ENCODE measurements at places on chromosomes 2 and 18.

GRCh38 chr18:77087393-77088141 is 45.0 kb downstream of the MBP start:
- DNase-seq: no peak

DNA sequence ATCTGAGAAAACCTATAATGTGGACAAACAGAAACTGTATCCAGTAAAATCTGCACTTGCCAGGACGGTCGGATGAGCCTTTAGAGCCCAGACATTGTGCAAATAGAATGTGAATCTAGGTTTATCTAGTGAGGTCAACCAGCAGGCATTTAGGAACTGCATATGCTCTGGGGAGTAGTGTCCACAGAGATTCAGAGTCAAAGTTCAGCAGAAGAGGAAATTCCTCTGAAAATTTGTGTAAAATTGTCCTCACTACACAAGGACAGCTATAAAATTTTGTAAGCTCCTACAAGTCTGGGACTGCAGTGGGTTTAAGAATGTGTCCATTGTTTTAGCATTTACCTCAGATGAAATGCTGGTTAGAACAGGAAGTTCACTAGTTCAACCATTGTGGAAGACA is 9.8 kb upstream of the NDUFV2 start:
- DNase-seq: no peak

DNA sequence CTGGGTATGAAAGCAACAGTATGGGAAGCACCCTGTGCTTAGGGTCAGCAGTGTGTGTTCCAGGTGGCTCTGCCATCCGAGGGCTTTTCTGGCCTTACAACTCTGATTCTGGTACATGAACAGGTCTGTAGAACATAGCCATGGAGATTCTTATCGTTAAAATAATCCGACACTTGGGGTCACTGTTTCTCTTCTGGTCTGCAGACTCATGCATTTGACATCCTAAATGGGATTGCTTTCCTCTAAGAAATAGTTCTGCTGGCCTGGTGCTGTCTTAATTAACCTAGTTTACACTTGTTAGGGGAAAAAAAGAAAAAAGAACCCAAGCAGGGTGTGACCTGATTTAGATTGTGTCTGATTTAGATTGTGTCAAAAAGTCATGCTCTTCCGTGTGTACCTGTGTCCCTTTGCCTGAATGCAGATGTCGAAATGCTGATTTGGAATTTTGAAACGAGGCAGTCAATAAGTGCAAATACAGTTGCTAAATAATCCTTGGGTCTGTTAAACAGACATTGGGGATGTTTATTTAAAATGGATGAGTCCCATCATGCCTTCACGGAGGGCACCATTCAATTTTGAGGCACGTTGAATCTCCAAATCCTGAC is 59.6 kb downstream of the TRPM8 start:
- DNase-seq: no peak

DNA sequence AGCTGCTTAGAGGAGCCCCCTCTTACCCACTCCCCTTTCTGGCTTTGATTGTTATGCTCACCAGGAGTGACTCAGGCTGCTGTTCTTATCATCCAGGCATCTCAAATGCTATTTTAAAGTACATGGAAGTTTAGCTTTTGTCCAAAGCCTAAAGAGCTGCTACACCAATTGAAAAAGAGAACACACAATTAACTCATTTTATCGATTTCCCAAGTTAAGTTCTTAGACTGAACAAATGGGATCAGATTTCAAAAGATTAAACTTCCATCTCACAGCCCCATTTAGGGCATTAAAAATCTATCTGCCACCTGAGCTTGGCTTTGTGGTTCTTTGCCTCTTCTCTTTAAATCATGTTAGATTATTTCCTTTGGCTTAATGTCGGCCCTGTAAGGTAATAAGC is 81.2 kb downstream of the MYO5B start:
- DNase-seq: no peak

DNA sequence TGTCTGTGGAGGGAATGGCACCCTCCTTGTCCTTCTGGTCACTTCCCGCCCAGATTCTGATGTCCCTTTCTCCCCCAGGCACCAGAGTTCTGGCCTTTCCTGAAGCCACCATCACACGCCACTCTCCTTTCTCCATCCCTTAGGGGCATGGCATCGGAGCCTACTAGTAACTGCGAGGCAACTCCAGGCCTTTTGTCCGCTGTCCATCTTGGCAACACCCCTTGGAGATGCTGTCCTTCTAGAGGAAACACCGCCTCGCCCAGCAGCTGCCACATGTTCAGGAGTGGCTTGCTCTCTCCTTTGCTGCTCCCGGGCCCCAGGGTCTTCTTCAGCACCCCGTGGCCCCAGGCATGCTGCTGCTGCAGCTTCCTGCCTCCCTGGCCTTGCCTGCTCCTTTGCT is 267.0 kb downstream of the SRBD1 start:
- no peak for DNase-seq

DNA sequence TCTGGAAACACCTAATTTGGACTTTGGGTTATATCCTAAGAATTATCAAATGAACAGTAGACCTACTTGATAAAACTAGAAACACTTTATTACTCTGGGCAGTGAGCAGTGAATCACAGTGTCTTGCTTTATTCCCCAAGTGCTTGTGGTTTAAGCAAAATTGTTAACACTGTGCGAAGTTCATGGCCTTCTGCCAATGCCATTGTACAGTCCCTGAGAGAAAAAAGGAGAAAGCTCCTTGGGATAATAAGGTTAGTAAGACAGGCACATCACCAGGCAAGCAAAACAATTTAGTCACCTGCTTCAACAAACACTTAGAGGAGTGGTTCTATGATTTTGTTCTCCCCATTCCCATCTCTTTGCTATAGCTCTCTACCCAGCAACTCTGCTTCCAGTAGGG is 39.8 kb downstream of the ADCYAP1 start:
- no peak for DNase-seq

DNA sequence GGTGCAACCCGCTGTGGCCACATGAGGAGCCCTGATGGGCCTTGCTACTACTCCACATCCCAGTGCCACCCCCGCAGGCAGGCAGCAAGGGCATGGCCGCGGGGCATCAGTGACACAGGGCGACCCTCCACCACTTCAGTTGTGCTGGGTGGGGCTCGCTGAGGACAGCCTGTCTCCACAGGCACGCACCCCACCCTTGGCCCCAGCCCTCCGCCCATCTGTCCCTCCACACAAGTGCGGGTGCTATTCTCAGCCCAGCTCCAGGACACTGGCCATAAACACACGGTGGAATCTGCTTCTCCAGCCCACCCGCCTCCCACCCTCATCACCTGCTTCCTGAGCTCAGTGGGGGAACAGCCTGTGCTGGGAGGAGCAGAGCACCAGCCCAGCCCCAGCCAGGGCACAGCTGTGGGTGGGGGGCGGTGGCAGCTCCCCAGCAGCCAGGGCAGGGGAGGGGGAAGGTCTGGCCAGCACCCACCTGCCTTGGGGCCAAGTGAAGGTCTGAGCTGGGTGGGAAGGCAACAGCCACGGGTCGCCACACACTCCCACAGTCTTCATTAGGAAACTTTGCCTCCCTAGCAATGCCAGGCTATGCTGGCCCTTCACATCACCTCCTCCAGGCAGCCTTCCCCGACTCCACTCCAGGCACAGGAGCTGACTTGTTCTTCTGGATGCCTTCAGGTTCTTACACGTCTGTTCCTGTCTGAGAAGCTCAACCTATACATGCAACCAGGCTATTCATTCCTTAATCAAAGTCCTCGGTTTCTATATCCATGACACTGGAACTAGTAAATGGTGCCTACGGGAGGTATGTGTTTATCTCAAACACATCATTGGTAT is 16.5 kb downstream of the BIN1 start:
- DNase-seq: no peak

- no peak for DNase-seq
Measured at GRCh38 chr2:129876541-129876940, 102.9 kb upstream of the RAB6C start.

DNA sequence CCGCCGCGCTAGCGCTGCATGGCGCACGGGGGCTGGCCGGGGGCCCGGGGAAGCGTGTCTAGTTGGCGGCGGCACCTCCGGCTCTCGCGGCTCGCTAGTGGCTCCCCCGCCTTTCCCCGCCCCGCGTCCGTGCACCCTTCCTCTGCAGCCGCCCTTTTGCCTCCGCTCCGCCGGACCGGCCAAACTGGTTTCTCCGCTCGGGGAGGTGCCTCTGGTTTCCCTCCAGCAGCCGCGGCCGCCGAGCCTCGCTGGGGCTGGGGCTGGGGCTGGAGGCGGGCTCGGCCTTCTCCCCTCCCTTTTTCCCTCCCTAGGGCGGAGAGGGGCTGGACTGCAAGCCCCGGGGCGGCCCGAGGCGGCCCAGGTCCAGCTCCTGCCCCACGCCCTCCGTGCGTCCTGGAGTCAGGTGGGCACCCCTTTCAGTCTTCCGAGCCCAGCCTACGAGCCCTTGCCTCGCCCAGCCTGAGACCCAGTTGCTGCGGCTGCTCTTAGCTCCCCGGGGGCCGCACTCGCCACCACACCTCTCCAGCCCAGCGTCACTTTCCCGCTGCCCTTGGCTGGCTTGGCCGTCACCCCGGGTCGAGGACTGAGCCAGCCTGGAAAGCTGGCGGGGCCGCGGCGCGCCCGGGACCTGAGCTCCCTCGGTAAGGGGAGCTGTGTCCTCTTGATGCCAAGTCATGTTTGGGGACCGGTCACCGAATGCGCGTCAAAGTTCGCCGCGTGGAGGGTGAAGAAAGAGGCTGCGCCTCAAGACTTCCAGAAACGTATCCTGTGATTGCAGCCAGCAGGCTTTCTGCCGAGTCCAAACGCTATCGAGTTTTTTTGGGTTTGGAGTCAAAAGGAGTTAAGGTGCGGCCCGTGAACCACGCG is at the start of gene ATP8B1:
Gene ATP8B1, minus strand, starts transcription at position 213 of the 867 bp plus-strand sequence. CDS start 71,508 bp downstream, outside the sequence.
- DNase-seq: no peak

DNA sequence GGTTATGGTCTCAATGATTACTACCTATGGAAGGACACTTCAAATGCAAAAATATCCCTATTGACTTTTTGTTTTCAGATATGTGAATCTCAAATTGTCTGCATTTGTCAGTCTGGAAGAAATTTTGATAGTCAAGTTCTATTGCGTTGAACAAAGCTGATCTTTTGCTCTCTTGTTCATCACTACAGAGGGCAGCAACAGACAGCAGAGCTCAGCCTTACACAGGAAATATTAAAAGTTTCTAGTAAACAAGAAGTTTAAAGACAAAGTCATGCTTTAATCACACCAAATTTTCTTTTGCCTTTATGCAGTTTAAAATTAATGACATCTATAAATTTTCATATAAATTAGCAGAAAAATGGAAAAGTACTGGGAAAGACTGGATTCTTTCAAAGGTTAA is 617.5 kb downstream of the NR4A2 start:
- no peak for DNase-seq

- no peak for DNase-seq
Measured at GRCh38 chr2:234633581-234634230, 136.8 kb upstream of the ARL4C start.

DNA sequence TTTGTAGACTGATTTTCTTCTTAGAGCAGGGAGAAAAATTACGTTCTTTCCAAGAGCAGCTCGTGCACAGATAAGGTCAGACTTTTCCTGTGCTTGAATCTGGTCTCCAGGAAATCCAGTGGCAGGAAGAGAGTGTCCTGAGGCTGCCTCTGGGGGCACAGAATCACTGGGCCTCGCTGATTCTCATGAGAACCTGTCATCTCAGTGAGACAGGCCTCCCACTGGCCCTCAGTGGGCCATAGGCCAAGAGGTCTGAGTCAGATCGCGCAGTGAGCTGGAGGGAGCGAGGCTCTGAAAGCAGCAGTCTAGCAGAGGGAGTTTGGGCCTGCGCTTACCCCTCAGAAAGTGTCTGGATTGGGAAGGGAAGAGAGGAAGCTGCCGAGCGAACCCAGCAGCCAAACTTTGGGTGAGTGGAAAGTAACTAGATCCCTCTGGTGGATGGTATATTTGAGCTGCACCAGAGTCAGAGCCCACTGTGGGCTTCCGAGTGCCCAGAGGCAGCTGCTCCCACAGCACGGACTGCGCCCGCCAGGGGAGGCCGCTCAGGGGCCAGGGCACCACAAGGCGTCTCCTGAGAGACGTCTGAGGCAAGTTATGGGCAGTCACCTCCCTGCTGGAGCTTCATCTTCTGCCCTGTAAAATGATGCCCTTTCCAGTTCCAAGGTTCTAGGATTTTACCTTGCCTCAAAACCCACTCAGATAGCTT is 8.2 kb downstream of the GDF7 start:
- DNase-seq: no peak

DNA sequence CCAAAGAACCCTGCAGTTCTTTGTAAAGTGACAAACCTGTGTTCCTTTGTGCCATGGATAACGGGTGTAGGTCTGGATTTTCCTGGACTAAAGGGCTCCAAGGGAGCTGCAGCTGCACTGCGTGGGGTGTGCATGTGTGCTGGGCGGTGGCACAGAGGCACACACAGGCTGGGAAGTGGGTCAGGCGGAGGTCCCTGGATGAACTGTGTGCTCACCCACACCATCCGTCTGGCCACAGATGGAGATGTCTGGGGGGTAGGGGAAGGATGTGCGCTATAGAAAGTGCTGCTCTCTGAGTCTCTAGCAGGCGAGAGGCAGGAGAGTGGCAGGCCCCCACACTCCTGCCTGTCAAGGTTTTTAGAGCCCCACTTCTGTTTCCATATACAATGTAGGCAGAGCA is 137.2 kb downstream of the LOXHD1 start:
- DNase-seq: no peak

- no peak for DNase-seq
Measured at GRCh38 chr2:126715576-126716406, 59.8 kb downstream of the GYPC start.

- DNase-seq: no peak
Measured at GRCh38 chr2:2806711-2807110, 475.6 kb upstream of the MYT1L start.

DNA sequence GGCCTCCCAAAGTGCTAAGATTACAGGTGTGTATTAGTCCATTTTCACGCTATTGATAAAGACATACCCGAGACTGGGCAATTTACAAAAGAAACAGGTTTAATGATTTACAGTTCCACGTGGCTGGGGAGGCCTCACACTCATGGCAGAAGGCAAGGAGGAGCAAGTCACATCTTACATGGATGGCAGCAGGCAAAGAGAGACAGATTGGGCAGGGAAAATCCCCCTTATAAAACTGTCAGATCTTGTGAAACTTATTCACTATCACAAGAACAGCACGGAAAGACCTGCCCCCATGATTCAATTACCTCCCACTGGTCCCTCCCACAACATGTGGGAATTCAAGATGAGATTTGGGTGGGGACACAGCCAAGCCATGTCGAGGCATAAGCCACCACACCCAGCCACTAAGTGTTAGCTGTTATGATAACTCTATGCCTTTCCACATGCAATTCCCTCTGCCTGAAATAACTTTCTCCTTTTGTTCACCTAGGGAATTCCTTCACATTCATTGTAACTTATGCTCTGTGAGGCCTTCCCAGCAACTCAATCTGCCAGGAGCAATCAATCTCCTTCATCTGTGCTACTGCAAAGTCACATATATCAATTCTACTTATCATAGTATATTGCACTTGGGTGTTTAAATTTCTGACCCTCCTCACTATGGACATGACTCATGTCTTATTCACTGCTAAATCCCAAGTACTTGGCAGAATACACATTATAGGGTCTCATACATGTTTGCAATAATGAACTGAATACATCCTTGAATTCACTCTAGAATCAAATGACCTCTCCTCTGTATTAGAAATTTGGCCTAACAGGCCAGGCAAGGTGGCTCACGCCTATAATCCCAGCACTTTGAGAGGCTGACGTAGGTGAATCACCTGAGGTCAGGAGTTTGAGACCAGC is 7.4 kb downstream of the MCEE start:
- DNase-seq: no peak

All from stimulated activated CD8-positive, alpha-beta memory T cell treated with anti-CD3 and anti-CD28 coated beads, Interleukin-15, amount 100 ng/mL, for 24 hours (primary cell).